ENCODE measurements at places on chromosomes 4 and X.

DNA sequence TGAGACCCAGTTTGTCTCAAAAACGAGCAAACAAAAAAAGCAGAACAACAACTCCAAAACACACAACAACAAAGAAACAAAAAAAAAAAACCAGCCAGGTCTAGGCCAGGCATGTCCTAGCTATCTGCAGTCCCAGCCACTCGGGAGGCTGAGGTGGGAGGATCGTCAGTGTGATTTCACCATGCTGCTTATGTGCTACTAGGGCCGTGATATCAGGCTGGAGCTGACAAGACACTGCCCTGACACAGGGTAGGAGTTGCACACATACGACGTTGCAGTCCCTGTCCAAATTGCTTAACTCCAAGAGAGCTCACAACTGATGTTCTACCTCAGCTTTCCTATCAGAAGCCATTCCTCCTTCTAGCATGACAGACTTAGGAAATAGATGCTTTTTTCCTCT is 204.9 kb downstream of the AASDH start:
- no peak for DNase-seq

DNA sequence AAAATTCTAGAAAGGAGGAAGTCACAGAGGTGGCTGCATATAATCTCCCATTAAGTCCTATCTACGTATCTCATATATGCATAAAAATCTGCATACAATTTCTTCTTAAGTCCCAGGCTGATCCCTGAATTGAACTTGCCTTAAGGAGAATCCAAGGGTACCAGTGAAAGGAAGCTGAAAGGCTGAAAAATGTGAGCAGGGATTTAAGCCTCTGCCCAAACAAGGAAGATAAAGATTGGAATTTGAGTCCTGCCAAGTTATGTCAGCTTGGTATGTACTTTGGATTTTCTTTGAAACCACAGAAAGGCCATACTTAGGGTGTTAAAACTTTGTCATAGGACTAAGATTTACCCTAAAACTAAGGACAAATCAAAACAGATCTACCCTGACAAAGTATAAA is 26.5 kb upstream of the GEMIN8 start:
- no peak for DNase-seq

GRCh38 chr4:84792366-84793301 is 173.9 kb downstream of the WDFY3 start:
- no peak for DNase-seq

DNA sequence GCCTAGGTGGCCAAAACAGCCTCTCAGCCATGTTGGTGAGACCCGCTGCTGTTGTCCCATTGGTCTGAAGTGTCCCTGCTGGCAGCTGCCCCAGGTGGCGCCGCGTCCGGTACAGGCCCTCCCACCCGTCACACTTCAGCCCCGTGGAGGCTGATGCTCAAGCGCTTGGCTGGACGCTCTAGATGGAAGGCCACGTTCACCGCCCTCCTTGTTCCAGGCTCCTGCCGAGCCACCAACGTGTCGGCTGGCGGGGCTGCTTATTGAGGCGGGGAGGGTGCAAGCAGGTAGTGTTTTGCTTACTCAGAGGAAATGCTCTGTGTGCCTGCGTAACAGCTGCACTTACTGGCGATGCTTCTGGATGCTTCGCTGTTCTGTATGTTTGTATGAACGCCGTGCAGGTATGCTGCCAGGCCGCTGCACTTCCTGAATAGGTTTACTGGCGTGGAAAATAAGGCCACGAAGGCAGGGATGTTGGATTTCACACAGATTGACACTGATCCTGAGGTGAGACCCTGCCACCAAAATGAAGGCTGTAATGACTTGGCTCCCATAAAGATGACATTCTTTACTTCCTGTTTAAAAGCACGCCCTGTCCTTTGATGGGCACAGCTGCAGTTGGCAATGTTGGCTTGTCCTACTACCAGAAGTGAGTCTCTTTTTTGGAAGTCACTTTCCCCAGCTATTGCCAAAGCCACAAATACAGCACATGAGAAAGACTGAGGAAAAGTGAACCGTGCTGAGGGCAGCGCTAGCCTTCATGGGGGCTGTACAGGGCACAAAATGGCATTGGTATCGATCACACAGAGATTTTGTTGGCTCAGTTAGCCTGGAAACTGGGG is 21.0 kb upstream of the CLCN4 start:
- no peak for DNase-seq

DNA sequence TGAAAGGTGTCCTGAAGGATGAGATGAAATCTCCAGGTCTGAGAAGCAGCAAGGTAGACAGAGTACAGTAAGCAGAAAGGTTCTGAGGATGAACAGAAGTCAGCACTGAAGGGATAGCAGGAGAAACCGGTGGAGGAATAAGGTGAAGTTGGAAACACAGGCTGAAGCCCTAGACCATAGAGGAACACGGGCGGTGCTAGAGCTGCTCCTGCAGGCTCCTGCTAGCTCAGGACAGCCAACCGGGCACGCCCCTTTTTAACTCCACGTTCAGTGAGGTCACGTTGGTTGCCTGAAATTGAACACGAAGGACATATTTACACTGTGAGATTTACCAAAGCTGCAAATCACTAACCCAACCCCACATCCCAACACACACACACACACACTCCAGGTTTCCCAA is 1886.4 kb upstream of the AGA start:
- DNase-seq, result no peak

DNA sequence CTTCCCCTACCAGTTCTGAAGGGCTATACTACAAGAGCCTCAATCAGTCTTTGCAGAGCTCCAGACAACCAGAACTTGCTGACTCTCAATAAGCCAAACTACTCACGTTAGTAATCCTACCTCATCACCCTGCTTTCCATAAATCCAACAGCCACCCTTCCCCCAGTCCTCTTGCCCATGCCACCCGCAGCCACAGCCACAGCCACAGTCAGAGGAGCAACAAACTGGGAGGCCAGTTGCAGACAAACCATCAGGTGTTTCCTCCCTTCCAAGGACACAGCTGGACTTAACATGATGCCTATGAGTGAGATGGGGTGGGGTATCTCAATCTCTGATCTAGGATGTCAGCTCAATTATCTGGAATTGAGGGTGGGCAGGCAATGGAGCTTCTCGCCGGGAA is 1.0 kb downstream of the GABRA3 start:
- no peak for DNase-seq

DNA sequence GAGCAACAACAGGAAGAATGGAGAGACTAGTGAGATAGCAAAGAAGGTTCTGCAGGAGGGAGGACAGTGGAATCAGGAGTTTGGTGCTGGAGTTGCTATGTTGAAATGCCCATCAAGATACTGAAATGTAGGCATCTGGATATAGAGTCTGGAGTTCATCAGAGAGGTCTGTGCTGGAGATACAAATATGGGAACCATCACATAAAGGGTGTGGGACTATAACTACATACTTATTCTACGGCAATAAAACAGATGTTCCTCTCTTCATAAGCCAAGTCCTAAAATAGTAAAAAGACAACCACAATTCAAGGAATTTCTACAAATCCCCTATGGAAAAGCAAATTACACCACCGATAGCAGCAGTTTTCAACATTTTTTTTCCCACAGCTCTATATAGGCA is 1.6 kb downstream of the MED14 start:
- no peak for DNase-seq

GRCh38 chr4:166882221-166882620 is 352.1 kb downstream of the SPOCK3 start:
- DNase-seq, result no peak

DNA sequence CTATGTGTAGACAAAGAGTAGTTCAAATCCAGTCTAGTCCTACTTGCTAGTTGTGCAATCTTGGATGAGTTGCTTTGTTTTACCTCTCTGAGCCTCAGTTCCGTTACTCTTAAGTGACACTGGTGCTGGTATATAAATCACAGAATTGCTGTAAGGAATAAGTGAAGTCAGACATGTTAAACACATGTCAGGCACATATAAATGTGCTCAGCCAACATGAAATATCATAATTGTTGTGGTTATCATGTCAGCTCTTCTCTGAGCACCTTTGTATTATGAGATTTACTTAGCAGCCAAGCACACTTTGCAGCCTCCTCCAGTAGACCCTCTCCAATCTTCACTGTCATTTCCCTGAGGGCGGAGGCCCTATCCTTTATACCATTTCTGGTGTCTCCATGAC is 87.9 kb upstream of the PAK3 start:
- DNase-seq, result no peak

DNA sequence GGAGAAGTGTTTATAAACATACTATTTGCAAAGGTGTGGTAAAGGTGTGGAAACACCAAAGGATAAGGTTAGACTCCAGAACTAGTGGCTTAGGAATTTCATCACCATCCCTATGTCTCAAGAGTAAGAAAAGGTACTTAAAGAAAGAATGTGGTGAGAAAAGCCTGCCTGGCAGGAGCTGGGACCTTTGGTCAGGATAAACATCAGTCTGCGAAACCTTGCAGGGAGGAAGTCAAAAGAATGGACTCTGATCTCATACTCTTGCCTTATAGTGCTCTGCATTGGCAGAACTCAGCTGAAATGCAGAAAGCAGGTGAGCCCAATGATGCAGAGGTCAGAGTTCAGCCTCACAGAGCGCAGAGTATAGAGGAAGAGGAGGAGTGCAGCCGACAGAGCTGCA is 97.2 kb upstream of the NR3C2 start:
- no peak for DNase-seq

DNA sequence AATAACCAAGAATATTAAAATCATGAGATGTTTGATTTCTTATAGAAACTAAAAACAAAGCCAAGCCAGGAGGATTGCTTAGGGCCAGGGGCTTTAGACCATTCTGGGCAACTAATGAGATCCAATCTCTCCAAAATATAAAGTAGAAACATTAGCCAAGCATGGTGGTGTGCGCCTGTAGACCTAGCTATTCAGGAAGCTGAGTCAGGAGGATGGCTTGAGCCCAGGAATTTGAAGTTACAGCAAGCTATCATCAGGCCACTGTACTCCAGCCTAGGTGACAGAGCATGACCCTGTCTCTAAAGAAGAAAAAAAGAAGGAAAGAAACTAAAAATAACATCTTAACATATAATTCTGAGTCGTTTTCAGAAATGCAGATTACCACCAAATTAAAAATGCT is 96.7 kb downstream of the NAF1 start:
- no peak for DNase-seq

DNA sequence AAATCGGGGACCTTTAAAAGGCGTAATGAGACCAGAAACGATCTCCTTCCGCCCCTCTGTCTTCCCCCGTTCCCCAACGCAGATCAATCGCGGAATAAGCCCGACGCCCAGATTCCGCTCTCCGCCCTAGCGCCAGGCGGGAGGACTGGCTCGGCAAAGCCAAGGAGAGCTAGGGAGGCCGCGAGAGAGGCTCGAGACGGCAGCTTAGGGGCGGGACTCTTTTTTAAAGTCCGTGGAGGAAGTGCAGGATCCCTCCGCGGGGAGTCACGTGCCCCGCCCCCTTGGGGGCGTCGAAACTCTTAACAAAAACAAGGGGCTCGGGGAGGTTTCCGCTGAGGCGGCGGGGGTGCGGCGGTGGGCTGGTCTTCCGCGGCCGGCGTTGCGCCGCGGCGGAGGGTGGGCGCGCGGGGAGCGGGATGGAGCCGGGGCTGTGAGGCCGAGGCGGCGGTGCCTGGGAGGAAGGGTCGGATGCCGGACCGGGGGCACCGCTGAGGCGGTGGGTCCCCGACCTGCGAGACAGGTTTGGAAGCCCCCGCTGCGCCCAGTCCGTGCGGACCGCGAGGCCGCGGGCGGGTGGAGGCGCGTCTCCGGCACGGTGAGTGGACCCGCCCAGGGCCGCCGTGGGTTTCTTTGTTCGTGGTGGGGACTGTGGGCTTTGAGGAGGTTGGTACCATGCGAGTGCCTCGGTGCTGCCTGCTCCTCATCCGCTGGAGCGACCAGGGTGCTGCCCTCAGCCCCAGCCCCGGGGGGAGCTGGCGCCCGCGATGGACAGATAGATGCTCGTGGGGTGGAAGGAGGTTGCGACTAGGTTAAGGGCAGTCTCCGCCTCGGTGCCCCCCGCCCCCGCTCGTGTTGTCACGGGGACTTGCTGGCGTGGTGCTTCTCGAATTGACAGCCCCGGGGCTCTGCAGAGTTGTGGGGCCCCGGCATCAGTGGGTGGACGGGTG is at the start of gene CCNG2:
CCNG2 (plus strand) TSS at position 296 of the 947 bp plus-strand sequence. CDS start 1,326 bp downstream, outside the sequence.
- DNase-seq, result peak; percentile 73

DNA sequence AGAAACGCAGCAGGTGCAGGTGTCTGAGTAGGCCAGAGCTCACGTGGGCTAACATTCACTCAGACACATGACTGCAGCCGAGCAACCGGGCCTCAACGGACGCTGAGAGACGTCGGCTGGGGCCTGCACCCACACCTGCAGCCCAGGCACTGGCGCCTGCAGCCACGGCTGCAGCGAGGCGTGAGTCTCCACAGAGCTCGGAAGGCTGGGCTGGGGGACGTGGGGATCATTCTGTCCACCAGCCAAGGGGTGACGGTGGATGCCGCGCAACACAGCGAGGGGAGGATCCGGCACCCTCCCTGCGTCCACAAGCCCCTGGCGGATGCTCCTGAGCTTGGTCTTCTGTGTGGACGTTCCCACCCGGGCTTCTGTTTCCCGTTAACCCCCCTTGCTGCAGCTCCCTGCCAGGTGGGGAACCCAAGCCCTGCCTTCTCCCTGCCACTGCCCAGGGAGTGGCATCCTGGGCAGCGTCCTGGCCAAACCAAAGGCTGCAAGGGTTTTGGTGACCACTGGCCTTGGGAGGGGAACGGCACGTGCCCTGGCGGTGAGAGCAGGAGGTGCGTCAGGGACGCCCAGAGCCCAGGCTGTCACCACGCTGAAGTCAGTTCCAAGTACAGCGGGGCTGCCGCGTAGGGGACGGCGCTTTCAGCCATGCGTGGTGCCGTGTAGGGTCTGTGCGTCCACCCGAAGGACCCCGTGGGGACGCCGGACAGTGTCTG is 16.3 kb downstream of the PPP2R3B start:
- no peak for DNase-seq

- DNase-seq, result peak; percentile 24
These were observed 14.5 kb upstream of the LRBA start for GRCh38 chr4:151029537-151029936.

DNA sequence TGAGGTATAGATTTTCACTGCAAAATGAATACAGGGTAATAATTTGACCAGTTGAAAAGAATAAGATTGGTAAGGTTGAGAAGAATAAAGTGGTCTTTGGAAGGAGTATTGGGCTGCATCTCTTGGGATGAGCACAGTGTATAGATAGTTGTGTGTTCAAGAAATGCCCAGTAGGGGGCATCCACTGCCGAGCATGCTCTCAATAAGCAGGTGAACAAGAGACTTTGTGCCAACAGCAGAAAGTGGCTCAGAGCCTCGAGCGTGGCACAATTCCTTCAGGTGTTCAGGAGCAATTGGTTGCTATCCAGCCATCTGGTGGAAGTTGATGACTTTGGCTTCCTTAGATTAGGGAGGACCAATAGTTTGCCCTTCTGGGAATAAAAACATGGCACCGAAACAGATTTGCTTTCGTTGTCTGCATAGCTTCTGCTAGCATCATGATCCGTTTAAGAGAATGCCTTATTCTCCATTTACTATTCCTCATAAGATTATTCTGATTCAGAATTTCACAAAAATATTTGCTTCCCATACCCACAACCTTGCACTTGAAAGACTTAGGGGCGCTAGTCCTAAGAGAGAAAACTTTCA is 258.1 kb upstream of the NEIL3 start:
- DNase-seq, result no peak

DNA sequence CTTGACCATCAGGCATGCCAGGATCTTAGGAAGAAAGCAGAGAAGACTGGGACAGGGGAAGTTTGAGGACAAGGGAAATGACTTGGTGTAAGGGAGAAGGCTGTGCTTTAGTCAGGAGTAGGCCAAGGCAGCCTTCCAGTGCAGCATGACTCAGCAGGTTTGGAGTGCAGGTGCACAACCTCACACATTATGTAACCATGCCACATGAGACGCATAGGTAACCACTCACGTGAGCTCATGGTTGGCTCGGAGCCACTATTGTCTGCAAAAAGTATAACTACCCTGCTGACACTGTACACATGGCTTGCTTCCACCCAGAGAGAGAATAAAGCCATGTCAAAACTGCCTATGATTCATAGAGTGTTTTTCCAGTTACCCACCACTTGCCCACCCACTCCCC is 715.9 kb downstream of the SMARCA1 start:
- DNase-seq, result no peak

Data from stimulated activated CD4-positive, alpha-beta T cell treated with anti-CD3 and anti-CD28 coated beads, Interleukin-4, amount 100 ng/mL, for 4 hours (primary cell).